ENCODE measurements at places on chromosomes 7 and 10.

DNA sequence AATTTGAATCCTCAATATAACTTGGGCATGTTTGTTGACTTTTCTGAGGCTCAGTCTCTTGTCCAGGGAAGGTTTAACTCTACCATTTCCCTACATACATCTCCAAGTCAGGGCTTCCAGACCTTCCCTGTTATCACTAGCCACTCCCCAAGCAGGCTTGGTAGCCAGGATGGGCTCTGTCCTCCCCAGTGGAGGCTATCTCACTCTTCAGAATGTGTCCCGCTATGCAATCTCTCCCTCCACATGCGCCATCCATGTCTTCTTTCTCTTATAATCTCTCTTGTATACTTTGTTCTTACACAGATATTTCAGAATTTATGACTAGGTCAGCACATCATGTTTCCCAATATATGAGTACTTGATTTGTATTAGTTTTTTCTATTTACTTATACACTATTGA, 310.4 kb downstream of the HGF start:
- DNase-seq = no peak

- DNase-seq = no peak
Measured at GRCh38 chr7:77434570-77435275, 18.6 kb upstream of the GSAP start.

GRCh38 chr7:143504937-143505297, 27.2 kb downstream of the TAS2R41 start:
- no peak for DNase-seq

- DNase-seq = no peak
Measured at GRCh38 chr7:125641884-125642283, 712.3 kb upstream of the POT1 start.

DNA sequence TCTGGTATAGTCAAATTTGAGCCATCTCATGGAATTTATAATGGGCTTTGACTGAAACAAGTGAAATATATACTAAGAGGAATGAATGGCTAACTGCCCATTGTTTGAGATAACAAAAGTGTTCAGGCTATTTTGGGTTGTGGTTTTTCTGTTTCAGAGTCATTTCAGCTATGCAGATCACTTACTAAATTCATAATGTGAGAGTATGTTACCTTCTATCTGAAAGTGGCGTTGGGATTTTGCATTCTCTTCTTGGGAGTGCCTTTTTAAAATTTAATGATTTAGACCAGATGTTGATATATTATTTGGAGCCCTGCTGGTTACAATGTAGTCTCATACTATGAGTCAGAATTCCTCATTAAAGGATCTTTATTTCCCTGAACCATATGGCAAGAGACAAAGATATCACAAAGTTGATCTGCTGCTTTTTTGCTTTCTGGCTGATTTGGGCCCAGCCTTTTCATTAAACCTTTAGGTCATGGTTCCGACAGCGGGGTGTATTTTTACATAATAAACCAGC, 10.4 kb downstream of the VCL start:
- no peak for DNase-seq
